Cortex of kidney (tissue), 1 donor: ENCODE measurements at places on chromosomes 7 and 10.

GRCh38 chr7:155169498-155170065 is 99.5 kb downstream of the HTR5A start:
- no peak for DNase-seq

DNA sequence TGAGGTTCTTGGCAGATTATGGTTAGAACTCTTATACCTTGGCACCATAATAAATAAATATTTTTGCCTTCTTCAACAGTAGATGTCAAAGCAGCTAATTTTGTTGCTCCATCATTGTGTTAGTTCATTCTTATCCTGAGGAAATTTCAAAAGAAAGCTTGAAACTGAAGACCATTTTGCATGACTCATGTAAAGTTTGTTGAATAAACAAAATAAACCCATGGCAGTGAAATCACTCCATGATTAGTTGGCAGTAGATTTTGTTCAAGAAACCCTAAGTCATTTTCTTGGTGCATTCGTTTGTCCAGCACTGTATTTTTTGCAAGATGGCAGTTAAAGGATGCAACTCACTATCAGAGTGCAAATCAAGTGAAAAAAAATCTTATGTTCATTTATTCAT is 91.6 kb downstream of the HECW1 start:
- DNase-seq: no peak

GRCh38 chr7:142992427-142992826 is 30.3 kb upstream of the KEL start:
- no peak for DNase-seq

DNA sequence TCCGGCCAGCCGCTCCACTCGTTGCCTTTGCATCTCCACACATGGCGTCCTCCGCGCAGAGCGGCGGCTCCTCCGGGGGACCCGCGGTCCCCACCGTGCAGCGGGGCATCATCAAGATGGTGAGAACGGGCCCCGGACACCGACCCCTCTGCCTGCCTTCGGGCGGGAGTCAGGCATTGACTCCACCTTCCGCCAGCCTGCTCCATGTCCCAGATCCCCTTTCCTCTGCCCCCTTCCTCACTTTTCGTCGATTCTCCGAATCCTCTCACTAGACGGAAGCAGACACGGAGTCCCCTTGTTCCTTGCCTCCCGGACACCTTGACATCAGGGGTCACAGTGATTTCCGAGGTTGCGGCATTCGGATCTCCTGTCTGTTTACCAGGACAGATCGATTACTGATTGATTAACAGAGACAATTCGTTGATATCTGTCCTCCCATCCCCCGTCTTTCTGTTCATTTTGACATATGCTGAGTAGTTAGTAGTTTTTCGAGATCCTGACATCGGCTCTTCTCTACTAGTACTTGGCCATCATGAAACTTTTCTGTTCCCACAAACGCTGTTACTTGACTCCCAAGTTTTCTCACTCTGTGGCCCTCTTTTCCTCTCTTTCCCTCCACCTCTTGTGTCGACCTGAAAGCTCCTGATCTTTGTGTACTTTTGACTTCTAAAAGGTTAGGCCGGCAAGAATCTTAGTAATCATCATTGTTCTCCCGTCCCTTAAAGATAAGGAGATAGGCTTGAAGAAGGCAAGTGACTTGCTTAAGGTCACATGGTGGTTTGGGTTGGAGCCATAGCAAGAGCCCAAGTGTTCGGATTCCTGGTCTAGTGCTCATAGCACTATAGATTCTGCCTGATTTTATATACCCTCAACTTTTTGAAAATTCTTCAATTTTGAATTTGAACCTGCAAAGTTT is 597 bp downstream of the SND1 start:
- no peak for DNase-seq

GRCh38 chr10:26326851-26327250 is 110.3 kb downstream of the GAD2 start:
- DNase-seq: no peak

GRCh38 chr7:2864204-2864985 is 20.3 kb upstream of the GNA12 start:
- no peak for DNase-seq

- DNase-seq: no peak
Observed at GRCh38 chr7:73844848-73845460, 2.6 kb upstream of the METTL27 start.

- DNase-seq: no peak
Observed at GRCh38 chr10:83122336-83122735, 1017.0 kb upstream of the GHITM start.

GRCh38 chr10:104680467-104681401 is 39.6 kb downstream of the SORCS3 start:
- no peak for DNase-seq
